Right cardiac atrium (tissue), 5 donors: ENCODE measurements at places on chromosomes 13 and 19. TPM values are rescaled to one million over a fixed set of nuclear protein-coding genes. Genes with fewer than 3 reads are reported as not detected.

GRCh38 chr13:27037571-27037970 is 134.0 kb downstream of the USP12 start:
- no peak for DNase-seq

GRCh38 chr19:2084993-2085720 is 11.0 kb downstream of the MOB3A start:
- DNase-seq: peak; percentile 65

- no peak for DNase-seq
Observed at GRCh38 chr13:23847497-23847896, 41.7 kb downstream of the MIPEP start.

DNA sequence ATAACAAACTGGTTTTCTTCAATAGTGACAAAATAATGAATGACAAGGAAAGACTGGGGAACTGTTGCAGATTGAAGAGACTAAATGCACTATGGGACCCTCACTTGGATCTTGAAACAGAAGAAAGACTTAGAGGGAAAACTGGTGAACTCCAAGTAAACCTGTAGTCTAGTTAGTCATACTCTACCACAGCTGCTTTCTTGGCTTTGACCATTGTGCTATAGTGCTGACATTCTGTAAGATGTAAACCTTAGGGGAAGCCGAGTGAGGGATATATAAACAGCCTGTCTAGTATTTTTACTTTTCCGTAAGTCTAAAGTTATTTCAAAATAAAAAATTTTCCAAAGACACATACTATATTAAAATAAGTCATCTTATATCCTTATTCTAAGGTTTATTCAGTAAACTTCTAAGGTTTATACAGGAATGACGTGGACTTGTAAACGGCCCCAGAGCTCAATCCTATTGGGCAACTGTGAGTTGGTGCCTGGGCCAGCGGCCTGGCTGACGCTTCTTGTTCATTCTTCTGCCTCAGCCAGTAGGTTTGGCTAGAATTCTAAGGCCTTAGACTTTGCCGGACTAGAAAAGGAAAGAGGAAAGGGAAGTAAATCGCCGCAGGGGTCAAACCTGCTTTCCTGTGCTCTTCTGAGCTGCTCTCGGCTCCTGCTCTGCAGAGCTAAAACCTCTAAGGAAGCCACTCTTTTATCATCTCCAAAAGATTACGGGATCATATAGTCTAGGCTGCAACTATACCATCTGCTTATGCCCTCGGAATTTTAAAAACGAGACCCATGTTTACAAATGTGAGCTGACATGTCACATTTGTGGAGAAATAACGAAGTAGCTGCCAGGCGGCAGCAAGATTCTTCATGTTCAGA is 33.6 kb upstream of the UBE2L5 start:
- peak; percentile 71 for DNase-seq

- DNase-seq: peak; percentile 68
Observed at GRCh38 chr19:46715975-46716671, 791 bp downstream of the PRKD2 start.

GRCh38 chr19:10201176-10201575 is 6.4 kb upstream of the DNMT1 start:
- DNase-seq: no peak

DNA sequence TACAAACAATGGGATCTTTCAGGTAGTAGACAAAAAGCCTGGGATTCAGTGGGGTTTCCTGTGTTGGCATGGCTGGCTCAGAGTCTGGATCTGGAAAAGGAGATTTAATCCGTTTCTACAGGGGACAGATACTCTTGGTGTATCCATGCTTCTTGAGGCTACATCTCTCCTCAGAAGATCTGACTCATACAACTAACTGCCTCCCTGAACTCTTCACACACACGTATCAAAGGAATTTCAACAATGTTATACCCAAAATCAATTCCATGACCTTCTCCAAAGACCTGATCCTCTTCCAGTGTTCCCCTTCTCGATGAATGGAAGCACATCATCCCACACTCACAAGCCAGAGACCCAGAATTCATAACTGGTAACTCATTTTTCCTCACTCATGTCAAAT is 435.3 kb upstream of the NBEA start:
- DNase-seq: no peak

GRCh38 chr13:41694545-41695301 is 237.4 kb downstream of the RGCC start:
- DNase-seq: peak; percentile 37

- DNase-seq: no peak
Observed at GRCh38 chr13:48808683-48809082, 155.0 kb downstream of the CYSLTR2 start.

DNA sequence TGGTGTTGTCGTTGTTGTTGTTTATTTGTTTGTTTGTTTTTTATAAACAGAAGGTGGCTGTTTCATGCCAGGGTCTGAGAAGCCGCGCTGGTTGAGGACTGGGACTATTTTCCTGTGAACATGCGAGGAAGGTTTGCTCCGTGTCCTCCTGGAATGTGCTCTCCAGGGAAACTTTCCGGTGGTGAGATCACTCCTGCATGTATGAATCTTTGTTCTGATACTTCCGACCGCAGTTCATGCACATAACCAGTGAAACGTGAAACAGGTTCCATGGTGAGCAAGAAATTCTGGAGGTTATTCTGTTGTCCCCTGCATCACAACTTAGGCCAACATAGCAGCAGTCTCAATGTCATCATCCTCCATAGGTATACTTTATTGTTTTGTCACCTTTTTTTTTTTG is 187.6 kb upstream of the ARGLU1 start:
- no peak for DNase-seq

The ACER1 gene
- total RNA-seq: not detected

The TEX101 gene
- total RNA-seq: not detected

The ANKRD10 gene
- total RNA-seq: 62.0 TPM

The APOC4 gene
- total RNA-seq: not detected

The SUCLA2 gene
- total RNA-seq: 99.7 TPM
